ENCODE measurements at places on chromosomes 7 and 10. TPM values are rescaled to one million over a fixed set of nuclear protein-coding genes. Genes with fewer than 3 reads are reported as not detected.
A peak's percentile ranks its signal among the peaks of the same experiment; 100 is the strongest.

TFAM gene
- 41.8 TPM for total RNA-seq

CYP3A4 gene
- total RNA-seq = 0.16 TPM

FGF8 gene
- total RNA-seq = not detected

VGF gene
- total RNA-seq = not detected

CC2D2B gene
- 0.25 TPM for total RNA-seq

POM121L12 gene
- total RNA-seq = not detected

PPA1 gene
- 64.4 TPM for total RNA-seq

SVOPL gene
- total RNA-seq = not detected

CYP2E1 gene
- total RNA-seq = 3.8 TPM

NPTX2 gene
- total RNA-seq = 0.09 TPM

GPR85 gene
- not detected for total RNA-seq

DNA sequence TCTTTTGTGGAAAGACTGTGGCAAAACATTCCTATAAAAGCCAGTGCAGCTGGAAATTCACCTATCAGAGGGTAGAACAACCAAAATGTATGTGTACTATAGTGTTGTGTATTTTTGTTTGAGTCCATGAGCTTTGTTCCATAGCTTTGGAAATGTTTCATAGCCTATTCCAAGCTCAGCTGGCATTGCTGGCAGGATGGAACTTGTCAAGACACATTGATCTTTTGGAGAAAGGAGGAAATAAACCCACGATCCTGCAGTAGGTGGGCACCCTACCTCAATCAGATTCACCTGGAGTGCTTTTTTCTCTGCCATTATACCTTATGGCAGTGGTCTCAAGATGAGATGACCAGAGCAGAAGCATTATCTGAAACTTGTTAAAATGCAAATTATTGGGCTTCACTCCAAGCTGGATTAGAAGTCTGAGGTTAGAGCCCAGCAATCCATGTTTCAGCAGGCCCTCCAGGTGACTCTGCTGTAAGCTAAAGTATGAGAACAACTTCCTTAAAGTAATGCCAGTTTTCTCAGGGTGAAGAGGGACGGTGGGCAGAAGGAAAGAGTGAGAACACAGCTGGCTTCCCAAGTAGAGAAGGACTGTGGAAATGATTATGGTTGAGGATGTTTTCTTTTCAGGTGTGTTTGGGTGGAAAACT lies 30.3 kb upstream of the CDK1 start:
- no peaks in the 10 kb centered on the region for H3K4me1 ChIP-seq
- no peak overlapping the region for H3K4me3 ChIP-seq
- no peaks in the 10 kb centered on the region for H3K36me3 ChIP-seq
- DNase-seq = no peak
- H3K27me3 ChIP-seq = peaks cover 3% of the 10 kb centered on the region

- H3K4me3 ChIP-seq = no peak overlapping the region
- no peaks in the 10 kb centered on the region for H3K27me3 ChIP-seq
- peaks cover 9% of the 10 kb centered on the region for H3K36me3 ChIP-seq
- H3K27ac ChIP-seq = no peak overlapping the region
Measured at GRCh38 chr10:26540601-26541000, 102.5 kb downstream of the APBB1IP start.

- no peaks in the 10 kb centered on the region for H3K36me3 ChIP-seq
- no peak for DNase-seq
- H3K27ac ChIP-seq = no peak overlapping the region
- peaks cover 3% of the 10 kb centered on the region for H3K4me1 ChIP-seq
- H3K27me3 ChIP-seq = peaks cover 21% of the 10 kb centered on the region
Measured at GRCh38 chr7:494259-494687, 25.4 kb downstream of the PDGFA start.

GRCh38 chr10:67385566-67385965 lies 310.4 kb downstream of the CTNNA3 start:
- no peaks in the 10 kb centered on the region for H3K4me1 ChIP-seq
- no peak overlapping the region for H3K27ac ChIP-seq
- no peak for DNase-seq
- no peak overlapping the region for H3K4me3 ChIP-seq
- no peaks in the 10 kb centered on the region for H3K36me3 ChIP-seq
- no peaks in the 10 kb centered on the region for H3K27me3 ChIP-seq

- DNase-seq = peak; percentile 31
Measured at GRCh38 chr10:24722676-24723385, 856 bp downstream of the ARHGAP21 start.

DNA sequence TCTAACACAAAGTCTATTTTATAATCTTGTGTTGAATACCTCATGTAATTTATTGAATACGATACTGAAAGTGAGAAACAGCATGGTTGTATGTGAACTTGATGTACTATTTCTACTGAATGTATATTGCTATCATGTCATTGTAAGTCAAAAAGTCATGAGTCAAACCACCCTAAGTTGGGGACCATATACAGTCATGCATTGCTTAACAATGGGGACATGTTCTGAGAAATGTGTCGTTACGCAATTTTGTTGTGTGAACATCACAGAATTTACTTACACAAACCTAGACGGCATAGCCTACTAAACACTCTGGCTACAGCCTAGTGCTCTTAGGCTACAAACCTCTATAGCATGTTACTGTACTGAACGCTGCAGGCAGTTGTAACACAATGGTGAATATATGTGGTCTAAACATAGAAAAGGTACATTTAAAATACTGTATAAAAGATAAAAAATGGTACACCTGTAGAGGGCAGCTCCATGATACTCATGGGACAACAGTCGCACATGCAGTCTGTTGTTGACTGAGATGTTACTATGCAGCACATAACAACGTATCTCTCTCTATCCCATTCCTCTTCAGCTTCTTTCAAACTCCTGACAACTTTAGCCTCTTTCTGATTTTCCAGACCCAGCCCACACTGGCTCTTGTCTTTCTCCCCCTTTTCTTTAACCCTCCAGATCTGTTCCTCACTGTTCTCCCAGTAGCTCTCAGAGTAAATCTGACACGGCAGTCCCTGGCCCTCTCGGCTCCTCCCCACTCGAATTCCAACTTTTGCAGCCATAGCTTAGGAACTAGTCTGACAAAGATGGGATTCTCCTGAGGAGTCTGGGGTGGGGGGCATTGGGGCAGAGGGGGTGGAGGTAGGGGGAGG lies 90.1 kb downstream of the SNX10 start:
- DNase-seq = no peak
- H3K36me3 ChIP-seq = no peaks in the 10 kb centered on the region

DNA sequence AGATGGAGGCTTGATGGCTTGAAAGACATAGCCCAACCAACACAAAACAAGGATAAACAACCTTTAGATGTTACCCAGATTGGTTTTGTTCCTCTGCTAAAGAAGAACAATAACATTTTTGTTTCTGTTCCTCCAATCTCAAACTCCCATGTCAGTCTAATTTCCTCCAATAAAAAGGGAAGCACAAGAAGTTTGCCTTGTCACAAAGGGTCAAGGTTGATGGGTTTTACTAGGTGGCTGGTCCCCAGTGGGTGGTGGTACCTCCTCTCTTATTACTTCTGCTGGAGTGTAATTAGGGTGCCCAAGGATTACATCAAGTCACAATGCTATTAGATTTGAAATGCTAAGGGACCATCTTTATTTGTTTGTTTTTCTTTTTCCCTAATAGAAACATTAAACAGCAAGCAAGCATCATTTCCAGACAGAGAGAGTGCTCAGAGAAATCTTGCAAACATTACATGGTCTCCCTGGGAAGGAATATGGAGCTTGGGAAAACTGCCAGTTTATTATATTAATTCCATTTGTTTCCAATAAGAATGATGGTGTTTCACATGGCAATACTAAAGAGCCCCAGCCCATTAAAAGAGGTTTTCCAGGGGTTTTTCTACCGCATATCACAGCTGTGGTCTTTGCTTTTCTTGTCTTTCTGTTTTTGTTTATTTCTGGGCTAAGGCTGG lies 78.3 kb upstream of the AOAH start:
- DNase-seq = no peak
- H3K27me3 ChIP-seq = no peaks in the 10 kb centered on the region
- no peak overlapping the region for H3K4me3 ChIP-seq
- no peaks in the 10 kb centered on the region for H3K36me3 ChIP-seq
- no peaks in the 10 kb centered on the region for H3K4me1 ChIP-seq

DNA sequence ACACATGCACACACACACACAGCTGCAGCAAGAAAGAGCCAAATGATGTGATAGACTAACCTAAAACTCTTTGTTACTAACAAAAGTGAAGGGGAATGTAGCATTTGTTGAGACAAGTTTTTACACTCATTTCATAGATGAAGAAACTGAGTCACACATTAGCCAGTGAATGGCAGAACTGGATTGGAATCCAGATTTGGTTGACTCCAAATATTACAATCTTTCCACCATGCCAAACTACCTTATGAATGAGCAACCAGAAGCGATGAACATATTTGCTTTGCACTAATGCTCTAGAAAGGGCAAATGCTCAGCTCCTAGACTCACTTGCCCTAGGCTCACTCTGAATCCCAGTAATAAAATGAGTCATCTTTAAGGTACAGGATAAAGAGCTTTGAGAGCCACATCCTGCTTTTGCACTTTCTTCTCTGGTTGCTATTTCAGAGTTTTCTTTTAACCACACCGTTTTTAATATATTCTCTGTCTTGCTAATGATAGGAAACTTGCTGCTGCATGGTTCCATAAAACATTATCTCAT lies 111.9 kb downstream of the GPAM start:
- H3K36me3 ChIP-seq = no peaks in the 10 kb centered on the region
- no peaks in the 10 kb centered on the region for H3K4me1 ChIP-seq
- no peak for DNase-seq
- no peak overlapping the region for H3K4me3 ChIP-seq

DNA sequence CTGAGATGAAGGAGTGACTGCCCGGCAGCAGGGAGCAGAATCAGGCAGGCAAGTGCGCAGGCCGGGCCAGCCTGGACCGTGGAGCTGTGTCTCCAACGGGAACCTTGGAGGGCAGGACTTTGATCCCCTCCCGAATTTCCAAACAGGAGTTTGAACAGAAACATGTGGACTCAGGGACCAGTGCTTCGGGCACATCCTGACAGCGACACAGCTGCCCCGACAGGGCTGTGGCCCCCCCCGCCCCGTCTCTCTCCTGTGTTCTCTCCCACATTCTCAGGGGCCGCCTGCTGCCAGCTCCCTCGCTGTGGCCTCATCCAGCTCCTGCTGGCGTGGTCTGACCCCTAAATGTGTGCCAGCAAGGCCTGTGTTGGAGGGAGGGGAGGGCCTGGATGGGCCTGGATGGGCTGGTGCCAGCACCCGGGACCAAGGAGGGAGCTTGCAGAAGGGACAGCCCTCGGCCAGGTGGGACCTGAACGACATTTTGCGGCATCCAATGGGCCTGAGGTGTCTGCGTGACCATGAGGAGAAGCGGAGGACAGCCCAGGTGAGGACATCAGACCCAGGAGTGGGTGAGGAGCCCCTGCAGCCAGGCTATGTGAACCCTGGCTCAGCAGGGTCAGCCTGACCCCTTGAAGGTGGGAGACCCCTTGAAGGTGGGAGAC lies 222.9 kb downstream of the DNAJB6 start:
- H3K27ac ChIP-seq = no peak overlapping the region
- H3K36me3 ChIP-seq = no peaks in the 10 kb centered on the region
- DNase-seq = no peak
- H3K4me1 ChIP-seq = no peaks in the 10 kb centered on the region

- H3K4me1 ChIP-seq = peaks cover 31% of the 10 kb centered on the region
- H3K36me3 ChIP-seq = no peaks in the 10 kb centered on the region
- peak overlapping the region; percentile 93 for H3K4me3 ChIP-seq
- no peaks in the 10 kb centered on the region for H3K27me3 ChIP-seq
- DNase-seq = peak; percentile 9
- peak overlapping the region; percentile 94 for H3K27ac ChIP-seq
Measured at GRCh38 chr7:144835155-144835611, 670 bp downstream of the TPK1 start.

DNA sequence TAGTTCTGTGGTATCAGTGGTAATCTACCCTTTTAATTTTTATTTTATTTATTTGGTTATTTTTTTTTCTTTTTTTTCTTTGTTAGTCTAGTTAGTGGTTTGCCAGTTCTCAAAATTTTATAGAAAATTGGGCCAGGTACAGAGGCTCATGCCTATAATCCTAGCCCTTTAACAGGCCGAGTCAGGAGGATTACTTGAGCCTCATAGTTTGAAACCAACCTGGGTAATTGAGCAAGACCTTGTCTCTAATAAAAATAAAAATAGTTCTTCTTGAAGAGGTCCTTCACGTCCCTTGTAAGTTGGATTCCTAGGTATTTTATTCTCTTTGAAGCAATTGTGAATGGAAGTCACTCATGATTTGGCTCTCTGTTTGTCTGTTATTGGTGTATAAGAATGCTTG lies 51.5 kb downstream of the PPP1R3A start:
- no peak for DNase-seq
- no peak overlapping the region for H3K27ac ChIP-seq
- no peaks in the 10 kb centered on the region for H3K4me1 ChIP-seq
- no peaks in the 10 kb centered on the region for H3K36me3 ChIP-seq
- no peak overlapping the region for H3K4me3 ChIP-seq

DNA sequence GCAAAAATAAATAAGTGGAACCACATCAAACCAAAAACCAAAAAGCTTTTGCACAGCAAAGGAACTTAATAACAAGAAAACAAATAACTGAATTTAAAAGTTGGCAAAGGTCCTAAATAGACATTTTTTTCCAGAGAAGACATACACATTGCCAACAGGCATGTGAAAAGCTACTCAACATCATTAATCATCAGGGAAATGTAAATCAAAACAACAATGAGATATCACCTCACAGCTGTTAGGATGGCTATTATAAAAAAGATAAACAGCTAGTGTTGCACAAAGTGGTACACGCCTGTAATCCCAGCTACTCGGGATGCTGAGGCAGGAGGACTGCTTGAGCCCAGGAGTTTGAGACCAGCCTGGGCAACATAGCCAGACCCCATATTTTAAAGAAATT lies 2.2 kb upstream of the SUN3 start:
- no peaks in the 10 kb centered on the region for H3K36me3 ChIP-seq
- peaks cover 13% of the 10 kb centered on the region for H3K4me1 ChIP-seq
- DNase-seq = no peak
- peaks cover 9% of the 10 kb centered on the region for H3K27me3 ChIP-seq

- H3K27me3 ChIP-seq = no peaks in the 10 kb centered on the region
- H3K4me3 ChIP-seq = peak overlapping the region; percentile 35
- DNase-seq = no peak
- peak overlapping the region; percentile 85 for H3K27ac ChIP-seq
- peaks cover 6% of the 10 kb centered on the region for H3K4me1 ChIP-seq
Measured at GRCh38 chr10:3829156-3830050, 44.4 kb upstream of the KLF6 start.

DNA sequence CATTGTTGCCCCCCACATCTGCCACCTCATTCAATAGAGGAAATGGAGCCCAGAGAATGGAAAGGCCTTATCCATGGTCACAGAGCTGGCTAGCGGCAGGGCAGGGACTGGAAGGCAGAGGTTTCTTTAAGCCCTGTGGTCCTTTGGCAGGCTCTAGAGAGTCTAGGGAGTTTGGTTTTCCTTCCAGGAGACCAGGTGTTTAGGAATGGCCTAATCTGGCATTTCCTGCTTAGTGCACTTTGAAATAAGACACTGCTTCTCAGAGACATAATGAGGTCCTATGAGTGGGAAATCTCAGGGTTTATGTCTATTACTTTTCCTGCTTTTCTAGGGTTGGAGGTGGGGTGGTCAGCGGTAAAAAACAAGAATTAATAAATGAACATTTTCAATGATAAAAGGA lies 6.1 kb downstream of the MARVELD1 start:
- DNase-seq = no peak
- no peak overlapping the region for H3K4me3 ChIP-seq

GRCh38 chr10:30215623-30216022 lies 133.5 kb downstream of the MTPAP start:
- H3K36me3 ChIP-seq = no peaks in the 10 kb centered on the region
- H3K27ac ChIP-seq = no peak overlapping the region
- H3K4me3 ChIP-seq = no peak overlapping the region
- no peak for DNase-seq
- no peaks in the 10 kb centered on the region for H3K27me3 ChIP-seq
- peaks cover 2% of the 10 kb centered on the region for H3K4me1 ChIP-seq

GRCh38 chr10:114266521-114266920 lies 27.5 kb downstream of the VWA2 start:
- DNase-seq = no peak
- H3K4me1 ChIP-seq = no peaks in the 10 kb centered on the region
- no peak overlapping the region for H3K4me3 ChIP-seq
- H3K27ac ChIP-seq = no peak overlapping the region
- H3K27me3 ChIP-seq = no peaks in the 10 kb centered on the region

Measured in T-cell (primary cell).